AML-193 (cell line): ENCODE measurements at places on chromosomes 3 and 15.

DNA sequence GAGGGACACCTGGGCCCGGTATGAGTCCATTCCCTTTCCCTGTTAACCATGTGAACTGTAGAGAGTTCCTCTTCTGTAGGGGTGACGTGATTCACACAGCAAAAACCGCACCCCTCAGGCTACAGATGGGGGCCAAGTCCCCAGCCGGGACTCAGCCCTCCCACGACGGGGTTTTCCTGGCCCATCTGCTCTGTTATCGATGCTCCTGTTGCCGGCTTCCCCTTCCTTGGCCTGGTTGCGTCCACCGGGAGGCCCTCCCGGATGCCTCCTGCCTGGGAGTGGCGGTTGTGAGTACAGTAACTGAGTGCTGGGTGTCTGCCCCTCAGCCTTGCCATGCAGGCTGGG lies 817 bp upstream of the PLXNA1 start:
- DNase-seq: no peak

GRCh38 chr3:133478624-133479023 lies 78.8 kb downstream of the BFSP2 start:
- DNase-seq: no peak

DNA sequence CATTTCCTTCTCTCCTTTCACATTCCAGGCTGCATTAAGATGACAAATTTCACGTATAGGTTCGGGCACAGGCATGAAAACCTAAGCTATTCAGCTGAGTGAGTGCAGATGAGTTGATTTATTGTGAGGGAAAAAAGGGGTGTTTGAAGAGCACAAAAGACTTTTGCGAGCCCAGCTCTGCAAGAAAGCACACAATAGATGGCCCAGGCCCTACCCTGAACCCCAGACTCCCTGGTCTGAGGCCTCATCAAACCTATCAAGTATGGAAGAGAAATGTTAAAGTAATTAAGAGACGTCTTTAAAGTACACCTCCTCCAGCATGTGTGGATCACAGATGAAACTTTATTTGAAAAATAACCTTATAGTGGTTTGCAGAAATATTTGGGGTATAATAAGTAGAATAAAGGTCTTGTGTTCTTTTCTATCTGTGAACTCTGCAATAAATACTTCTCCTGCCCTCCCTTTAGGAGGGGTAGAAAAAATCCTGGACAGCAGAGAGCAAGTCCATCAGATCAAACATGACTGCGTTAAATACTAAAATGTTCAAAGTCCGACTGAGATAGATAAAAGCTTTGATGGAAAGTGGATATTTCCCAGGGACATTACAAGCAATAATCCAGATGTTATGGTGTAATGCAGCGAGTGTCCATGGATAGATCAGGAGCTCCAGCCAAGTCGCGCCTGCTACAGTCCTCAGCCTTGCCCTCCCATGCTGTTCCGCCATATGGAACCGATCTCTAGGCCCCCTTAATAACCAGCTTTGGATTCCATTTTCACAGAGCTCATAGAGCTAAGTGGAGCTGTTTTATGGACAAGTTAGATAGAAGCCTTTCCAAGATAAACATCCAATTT lies 121.5 kb downstream of the MCTP2 start:
- no peak for DNase-seq

GRCh38 chr15:62348623-62349022 lies 183.5 kb upstream of the C2CD4B start:
- no peak for DNase-seq

DNA sequence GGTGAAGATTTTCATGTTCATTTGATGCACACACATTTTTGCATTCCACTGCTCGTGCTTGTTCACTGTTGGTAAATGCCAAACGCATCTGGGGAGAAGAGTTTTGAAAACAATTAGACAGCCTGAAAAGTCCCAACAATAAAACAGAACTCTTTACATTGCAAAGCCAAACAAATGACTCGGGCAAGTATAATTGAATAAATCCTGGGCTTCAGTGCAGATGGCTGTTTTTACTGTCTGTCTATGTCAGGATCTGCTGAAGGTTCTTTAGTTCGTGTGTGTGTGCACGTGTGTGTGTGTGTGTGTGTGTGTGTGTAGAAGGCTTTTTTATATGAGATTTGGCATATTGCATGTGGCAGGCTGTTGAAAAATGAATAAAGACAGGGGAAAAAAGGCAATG lies 277.5 kb upstream of the CDIN1 start:
- DNase-seq: no peak

- no peak for DNase-seq
Measured at GRCh38 chr15:83626171-83626802, 27.6 kb upstream of the ADAMTSL3 start.

- DNase-seq: no peak
Measured at GRCh38 chr3:16374047-16374934, 109.3 kb downstream of the OXNAD1 start.

- no peak for DNase-seq
Measured at GRCh38 chr3:56633602-56634535, 49.2 kb downstream of the TASOR start.

GRCh38 chr15:48671103-48672022 lies 25.9 kb upstream of the FBN1 start:
- DNase-seq: no peak

- no peak for DNase-seq
Measured at GRCh38 chr3:59006634-59007517, 42.9 kb downstream of the CFAP20DC start.

DNA sequence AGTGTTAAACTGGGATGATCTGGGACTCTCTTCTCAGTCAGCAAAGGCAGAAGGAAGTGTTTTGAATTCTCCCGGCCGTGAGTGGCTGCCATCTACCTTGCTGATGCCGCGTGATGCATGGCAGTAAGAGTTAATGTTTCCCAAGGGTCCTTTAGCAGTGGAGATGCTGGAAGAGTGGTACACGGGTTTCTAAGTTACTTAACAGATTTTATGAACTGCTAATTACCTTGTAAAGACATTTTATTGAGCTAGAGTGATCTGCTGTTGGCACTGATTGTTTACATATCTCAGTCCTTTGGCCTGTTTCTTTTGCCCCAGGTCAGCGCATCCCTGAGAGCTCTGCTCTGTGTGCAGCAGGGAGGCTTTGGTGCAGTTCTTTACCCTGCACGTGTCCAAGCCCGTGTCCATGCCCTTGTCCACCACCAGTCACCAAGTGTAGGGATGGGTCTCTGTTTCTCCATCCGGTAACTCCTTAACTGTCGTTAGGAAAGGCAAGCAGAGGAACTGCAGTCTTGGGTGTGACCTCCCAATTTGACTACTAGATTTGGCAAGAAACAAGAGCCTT lies 172.3 kb downstream of the SLCO3A1 start:
- DNase-seq: no peak

DNA sequence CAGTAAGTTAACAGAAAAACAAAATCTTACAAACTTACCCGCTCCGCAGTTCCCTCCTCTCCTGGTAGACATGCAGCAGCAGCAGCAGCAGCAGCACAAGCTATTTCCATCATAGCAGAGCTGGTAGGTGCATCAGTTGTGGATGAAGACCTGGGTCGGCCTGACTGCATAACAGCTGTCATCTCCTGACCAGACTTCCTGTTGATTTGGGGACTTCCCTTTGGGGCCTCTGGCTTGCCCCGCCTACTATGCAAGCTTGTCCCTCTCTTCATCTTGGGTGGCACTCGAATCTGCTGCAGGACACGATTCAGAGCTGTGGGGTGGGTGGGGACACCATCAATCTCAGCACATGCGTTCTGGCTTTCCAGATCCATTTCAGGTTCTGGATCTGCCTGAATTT lies 65.7 kb downstream of the TMCC1 start:
- DNase-seq: peak; percentile 35

DNA sequence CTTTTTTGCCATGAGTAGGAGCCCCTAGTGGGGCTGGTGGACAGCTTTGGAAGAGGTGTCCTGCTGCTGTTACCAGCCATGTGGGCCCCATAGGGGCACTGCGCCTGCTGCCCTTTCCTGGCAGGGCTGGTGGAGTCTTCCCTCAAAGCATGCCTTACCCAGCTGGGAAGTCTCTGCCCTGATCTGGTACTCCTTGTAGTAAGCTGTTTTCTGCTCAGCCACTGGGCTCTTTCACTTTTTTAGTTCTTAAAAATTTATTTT lies 26.2 kb downstream of the HMCES start:
- no peak for DNase-seq

DNA sequence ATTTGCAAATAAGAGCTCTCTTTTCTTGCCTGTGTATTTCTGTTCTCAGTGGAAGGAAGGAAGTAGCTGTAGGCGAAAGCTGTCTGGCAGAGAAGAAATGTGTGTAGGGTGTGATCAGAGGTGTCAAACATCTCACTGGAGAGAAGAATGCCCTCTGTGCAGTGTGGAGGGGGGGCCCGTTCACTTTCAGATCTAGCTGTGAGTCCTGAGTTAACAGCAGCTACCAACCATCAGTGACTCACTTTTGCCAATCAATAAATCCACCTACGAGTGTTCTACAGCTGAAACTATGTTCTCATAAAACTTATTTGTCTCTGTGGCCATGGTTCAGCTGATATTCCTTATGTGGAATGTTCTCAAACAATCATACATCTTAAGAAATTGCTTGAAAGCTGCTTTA lies 103.7 kb downstream of the FRMD4B start:
- no peak for DNase-seq

- DNase-seq: no peak
Measured at GRCh38 chr15:90219421-90220141, 14.2 kb downstream of the CIB1 start.
